Transverse colon (tissue), 4 donors: ENCODE measurements at places on chromosomes 2 and 18. TPM values are rescaled to one million over a fixed set of nuclear protein-coding genes. Genes with fewer than 3 reads are reported as not detected.

- no peak for DNase-seq
These were observed 1025.3 kb upstream of the CNTNAP5 start for GRCh38 chr2:122999821-123000220.

- no peak for DNase-seq
These were observed 51.5 kb downstream of the HAUS1 start for GRCh38 chr18:46155641-46156051.

HAAO gene
- total RNA-seq, result not detected

GRCh38 chr2:236857781-236858180 is 227.9 kb upstream of the COPS8 start:
- no peak for DNase-seq

DNA sequence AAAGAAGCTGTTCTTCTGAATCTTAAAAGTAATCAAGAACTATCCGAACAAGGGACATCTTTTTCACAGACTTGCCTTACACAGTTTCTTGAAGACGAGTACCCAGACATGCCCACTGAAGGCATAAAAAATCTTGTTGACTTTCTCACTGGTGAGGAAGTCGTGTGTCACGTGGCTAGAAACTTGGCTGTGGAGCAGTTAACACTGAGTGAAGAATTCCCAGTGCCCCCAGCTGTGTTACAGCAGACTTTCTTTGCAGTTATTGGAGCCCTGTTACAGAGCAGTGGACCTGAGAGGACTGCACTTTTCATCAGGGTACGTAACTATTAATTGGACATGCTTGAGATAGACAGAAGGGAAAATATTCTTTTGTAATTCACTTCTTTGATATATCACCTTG is 2.4 kb downstream of the MRPL44 start:
- DNase-seq, result no peak
